ENCODE measurements at places on chromosomes 7 and 10. TPM values are rescaled to one million over a fixed set of nuclear protein-coding genes. Genes with fewer than 3 reads are reported as not detected.

DNA sequence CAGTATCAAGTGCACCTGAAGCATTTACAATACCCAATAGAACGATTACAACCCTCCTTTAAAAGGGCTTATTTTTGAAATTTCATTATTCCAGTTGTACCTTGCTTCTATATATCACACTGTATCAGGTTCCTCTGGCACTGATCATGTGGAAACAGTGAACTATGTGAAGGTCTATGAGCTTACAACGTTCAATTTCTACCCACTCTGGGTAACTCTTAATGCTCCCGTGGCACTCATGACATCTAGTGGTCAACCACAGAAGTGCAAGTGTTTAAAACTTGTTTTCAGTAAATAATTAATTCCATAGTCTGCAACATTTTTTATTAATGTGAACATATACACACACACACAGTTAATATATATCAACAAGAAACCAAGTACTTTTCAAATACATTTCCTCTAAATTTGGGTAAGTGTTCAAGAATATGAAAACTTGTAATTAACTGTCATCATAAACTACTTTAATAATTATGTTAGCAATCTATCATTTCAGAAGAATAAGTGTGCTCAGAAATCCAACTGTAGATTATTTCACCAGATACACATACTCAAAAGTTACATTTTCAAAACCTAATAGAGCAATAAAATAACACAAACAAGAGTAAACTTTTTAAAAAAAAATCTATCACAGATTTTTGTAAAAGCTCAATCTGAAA lies 61.0 kb downstream of the MPP7 start:
- DNase-seq = peak; percentile 81
- H3K36me3 ChIP-seq = no peaks in the 10 kb centered on the region
- no peak overlapping the region for H3K4me3 ChIP-seq
- H3K4me1 ChIP-seq = no peaks in the 10 kb centered on the region
- H3K27me3 ChIP-seq = no peaks in the 10 kb centered on the region

GRCh38 chr7:3370068-3370830 lies 69.2 kb downstream of the SDK1 start:
- H3K27ac ChIP-seq = no peak overlapping the region
- no peak for DNase-seq
- H3K36me3 ChIP-seq = no peaks in the 10 kb centered on the region
- no peak overlapping the region for H3K4me3 ChIP-seq

Gene SPRN
- not detected for total RNA-seq

Gene NUDT1
- not detected for total RNA-seq

- H3K27me3 ChIP-seq = no peaks in the 10 kb centered on the region
- peaks cover 34% of the 10 kb centered on the region for H3K36me3 ChIP-seq
- no peak for DNase-seq
- H3K4me3 ChIP-seq = no peak overlapping the region
These were observed 120.8 kb upstream of the PDLIM1 start for GRCh38 chr10:95411635-95412034.

Gene DDC
- not detected for total RNA-seq

GRCh38 chr10:113168584-113168983 lies 218.5 kb downstream of the TCF7L2 start:
- no peaks in the 10 kb centered on the region for H3K27me3 ChIP-seq
- no peak overlapping the region for H3K27ac ChIP-seq
- H3K36me3 ChIP-seq = peaks cover 44% of the 10 kb centered on the region
- no peak for DNase-seq

Gene SPDYE16
- total RNA-seq = not detected

Gene DENND2A
- 5.1 TPM for total RNA-seq

Gene PLXDC2
- 10.4 TPM for total RNA-seq

- no peaks in the 10 kb centered on the region for H3K36me3 ChIP-seq
- H3K27me3 ChIP-seq = no peaks in the 10 kb centered on the region
- H3K4me1 ChIP-seq = peaks cover 34% of the 10 kb centered on the region
- DNase-seq = no peak
These were observed 86.7 kb downstream of the MDFIC start for GRCh38 chr7:115008465-115009114.

DNA sequence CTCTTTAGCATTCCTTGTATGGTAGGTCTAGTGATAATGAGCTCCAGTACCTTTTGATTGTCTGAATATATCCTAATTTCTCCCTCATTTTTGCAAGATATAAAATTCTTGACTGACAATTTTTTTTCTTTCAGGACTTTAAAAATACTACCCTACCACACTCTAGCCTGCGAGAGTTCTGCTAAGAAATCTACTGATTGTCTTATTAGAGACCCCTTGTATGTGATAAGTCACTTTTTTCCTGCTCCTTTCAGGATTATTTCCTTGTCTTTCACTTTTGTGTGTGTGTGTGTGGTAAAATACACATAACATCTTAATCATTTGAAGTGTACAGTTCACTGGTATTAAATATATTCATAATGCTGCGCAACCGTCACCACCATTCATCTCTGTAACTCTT lies 68.7 kb upstream of the PPP1R9A start:
- no peak overlapping the region for H3K4me3 ChIP-seq
- H3K27me3 ChIP-seq = no peaks in the 10 kb centered on the region
- DNase-seq = no peak
- no peak overlapping the region for H3K27ac ChIP-seq
- no peaks in the 10 kb centered on the region for H3K4me1 ChIP-seq
- H3K36me3 ChIP-seq = no peaks in the 10 kb centered on the region

Gene BCAP29
- total RNA-seq = 44.6 TPM

DNA sequence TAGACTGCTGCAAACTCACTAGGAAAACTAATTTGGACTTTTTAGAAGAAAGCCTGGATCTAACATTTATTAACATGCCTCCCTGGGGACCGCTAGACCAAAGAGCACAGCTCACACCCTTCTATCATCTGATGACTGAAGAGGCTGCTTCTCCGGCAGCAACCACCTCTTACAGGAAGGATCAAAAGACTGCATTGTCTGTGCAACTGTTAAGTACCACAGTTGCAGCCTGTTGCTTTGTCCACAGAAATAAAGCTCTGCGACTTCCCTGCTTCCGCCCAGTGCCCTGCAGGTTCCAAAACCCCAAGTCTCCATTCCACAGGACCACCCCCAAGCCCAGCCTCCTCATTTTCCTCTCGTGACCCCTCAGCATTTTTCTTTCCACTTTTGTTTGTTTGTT lies 14.0 kb upstream of the PODXL start:
- H3K4me1 ChIP-seq = no peaks in the 10 kb centered on the region
- no peak overlapping the region for H3K27ac ChIP-seq
- no peak for DNase-seq
- H3K36me3 ChIP-seq = no peaks in the 10 kb centered on the region
- H3K27me3 ChIP-seq = no peaks in the 10 kb centered on the region

- no peak overlapping the region for H3K27ac ChIP-seq
- no peaks in the 10 kb centered on the region for H3K36me3 ChIP-seq
- H3K4me1 ChIP-seq = no peaks in the 10 kb centered on the region
- DNase-seq = no peak
- no peaks in the 10 kb centered on the region for H3K27me3 ChIP-seq
These were observed 8.7 kb downstream of the GALNTL5 start for GRCh38 chr7:151964951-151965350.

DNA sequence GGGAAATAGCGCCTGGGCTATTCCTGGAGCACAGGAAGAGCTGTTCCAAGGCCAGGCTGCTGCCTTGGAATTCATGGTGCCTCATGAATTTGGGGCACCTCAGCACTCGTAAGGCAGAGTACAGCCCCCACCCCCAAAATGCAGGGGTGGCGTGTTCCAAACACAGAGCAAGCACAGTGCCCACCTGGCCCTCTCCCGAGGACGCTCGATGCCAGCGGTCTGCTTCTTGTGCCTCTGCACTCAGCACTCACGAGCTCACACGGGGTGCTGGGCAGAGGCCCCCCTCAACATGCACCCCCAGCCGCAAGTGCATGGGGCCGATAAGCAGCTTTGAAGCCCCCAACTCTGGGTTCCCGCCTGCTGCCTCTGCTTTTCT lies 60.1 kb downstream of the ZRANB1 start:
- H3K36me3 ChIP-seq = peaks cover 85% of the 10 kb centered on the region
- no peak overlapping the region for H3K4me3 ChIP-seq
- H3K4me1 ChIP-seq = peaks cover 85% of the 10 kb centered on the region
- DNase-seq = no peak

GRCh38 chr7:42913591-42913990 lies 1.7 kb upstream of the C7orf25 start:
- no peak overlapping the region for H3K27ac ChIP-seq
- H3K4me3 ChIP-seq = no peak overlapping the region
- no peak for DNase-seq
- H3K4me1 ChIP-seq = peaks cover 34% of the 10 kb centered on the region
- peaks cover 33% of the 10 kb centered on the region for H3K36me3 ChIP-seq

GRCh38 chr10:106900016-106900652 lies 264.4 kb downstream of the SORCS1 start:
- no peak overlapping the region for H3K4me3 ChIP-seq
- no peak overlapping the region for H3K27ac ChIP-seq
- DNase-seq = no peak
- no peaks in the 10 kb centered on the region for H3K36me3 ChIP-seq
